Fibroblast of mammary gland (primary cell): ENCODE measurements at places on chromosomes 12 and 14.

GRCh38 chr12:41530441-41530840 lies 342.3 kb downstream of the PDZRN4 start:
- peak; percentile 12 for DNase-seq

GRCh38 chr12:92597997-92598396 lies 104.8 kb upstream of the PLEKHG7 start:
- peak; percentile 83 for DNase-seq

- DNase-seq: no peak
Observed at GRCh38 chr14:69333791-69334337, 64.2 kb downstream of the ERH start.

GRCh38 chr12:62299617-62300016 lies 39.4 kb downstream of the USP15 start:
- no peak for DNase-seq
